ENCODE measurements at places on chromosomes 4 and X. TPM values are rescaled to one million over a fixed set of nuclear protein-coding genes. Genes with fewer than 3 reads are reported as not detected.

The DDIT4L gene
- 3.9 TPM for total RNA-seq

The LONRF3 gene
- total RNA-seq: 7.2 TPM

The YIPF6 gene
- total RNA-seq: 43.7 TPM

The TCEAL2 gene
- total RNA-seq: not detected

The ANOS1 gene
- total RNA-seq: 1.9 TPM

The XG gene
- not detected for total RNA-seq

DNA sequence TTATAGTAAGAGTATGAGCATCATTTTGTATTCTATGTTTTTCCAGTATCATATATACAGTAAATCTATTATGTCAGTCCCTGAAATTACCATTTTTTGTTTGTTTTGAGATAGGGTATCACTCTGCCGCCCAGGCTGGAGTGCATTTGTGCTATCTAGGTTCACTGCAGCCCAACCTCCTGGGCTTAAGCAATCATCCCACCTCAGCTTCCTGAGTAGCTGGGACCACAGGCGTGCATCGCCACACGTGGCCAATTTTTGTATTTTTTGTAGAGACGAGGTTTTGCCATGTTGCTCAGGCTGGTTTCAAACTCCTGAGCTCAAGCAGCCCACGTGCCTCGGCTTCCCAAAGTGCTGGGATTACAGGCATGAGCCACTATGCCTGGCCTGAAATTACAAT, 85.6 kb downstream of the ZNF330 start:
- DNase-seq: no peak

DNA sequence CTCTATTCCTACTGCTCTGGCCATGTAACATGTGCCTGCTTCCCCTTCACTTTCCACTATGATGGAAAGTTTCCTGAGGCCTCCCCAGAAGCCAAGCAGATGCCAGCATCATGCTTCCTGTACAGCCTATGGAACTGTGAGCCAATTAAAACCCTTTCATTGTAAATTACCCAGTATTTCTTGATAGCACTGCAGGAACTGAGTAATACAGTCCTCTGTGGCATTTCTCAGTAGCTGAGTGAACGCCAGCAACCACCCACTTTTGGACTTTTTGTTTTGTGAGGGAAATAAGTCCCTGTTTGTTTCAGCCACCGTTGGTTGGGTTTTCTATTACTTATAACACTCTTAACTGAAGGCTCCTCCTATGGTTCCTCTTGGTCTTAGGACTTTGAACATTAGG, 104.1 kb downstream of the C4orf51 start:
- DNase-seq: no peak

GRCh38 chr4:88276952-88277710, 7.2 kb downstream of the PPM1K start:
- DNase-seq: no peak

DNA sequence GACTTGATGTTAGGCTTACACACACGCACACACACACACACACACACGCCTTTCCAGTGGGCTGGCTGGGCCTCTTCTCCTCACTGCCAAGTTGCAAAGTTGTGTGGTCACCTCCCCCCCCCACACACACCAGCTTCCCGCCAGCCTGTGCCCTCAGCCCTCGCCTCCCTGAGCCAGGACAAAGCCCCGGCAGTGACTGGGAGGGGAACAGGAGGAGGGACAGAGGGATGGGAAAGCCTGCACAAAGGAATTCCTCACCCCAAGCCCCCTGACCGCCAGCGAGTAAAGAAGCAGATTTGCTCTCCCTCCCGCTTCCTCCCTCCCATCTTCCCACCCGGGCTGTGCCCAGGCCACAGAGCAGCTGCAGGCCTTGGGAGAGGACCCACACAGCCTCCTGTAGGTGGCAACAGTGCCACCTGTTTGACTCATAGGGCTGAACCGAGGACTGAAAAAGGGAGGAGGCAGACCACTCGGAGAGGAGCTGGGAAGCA, at the start of gene GDPD2:
Gene GDPD2, plus strand, starts transcription at position 464 of the 491 bp plus-strand sequence. CDS start 1,671 bp downstream, outside the sequence.
- peak; percentile 44 for DNase-seq

DNA sequence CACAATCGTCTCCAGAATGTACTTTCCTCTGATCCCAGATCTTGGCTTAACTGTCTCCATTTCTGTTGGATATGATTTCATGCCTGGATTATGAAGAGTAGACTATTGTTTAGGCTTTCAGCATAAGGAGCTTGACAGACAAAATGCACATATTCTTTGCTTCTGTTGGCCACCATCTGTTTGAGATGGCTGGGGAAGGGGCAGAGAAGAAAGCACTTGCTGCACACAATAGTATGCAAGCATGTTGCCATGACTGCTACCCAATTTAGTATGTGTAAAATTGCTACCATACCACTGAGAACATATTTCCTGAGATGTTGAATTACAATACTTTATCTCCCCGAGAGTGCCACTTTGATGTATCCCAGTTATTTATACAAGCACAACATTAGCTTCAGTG, 127.9 kb upstream of the BMPR1B start:
- no peak for DNase-seq

GRCh38 chrX:1205681-1206611, 6.5 kb downstream of the CRLF2 start:
- peak; percentile 47 for DNase-seq

GRCh38 chr4:77147079-77147782, 9.8 kb upstream of the CCNG2 start:
- DNase-seq: no peak

GRCh38 chr4:53717064-53717549, 125.8 kb upstream of the LNX1 start:
- DNase-seq: no peak

- no peak for DNase-seq
Measured at GRCh38 chr4:158622251-158622650, 49.4 kb downstream of the C4orf46 start.

DNA sequence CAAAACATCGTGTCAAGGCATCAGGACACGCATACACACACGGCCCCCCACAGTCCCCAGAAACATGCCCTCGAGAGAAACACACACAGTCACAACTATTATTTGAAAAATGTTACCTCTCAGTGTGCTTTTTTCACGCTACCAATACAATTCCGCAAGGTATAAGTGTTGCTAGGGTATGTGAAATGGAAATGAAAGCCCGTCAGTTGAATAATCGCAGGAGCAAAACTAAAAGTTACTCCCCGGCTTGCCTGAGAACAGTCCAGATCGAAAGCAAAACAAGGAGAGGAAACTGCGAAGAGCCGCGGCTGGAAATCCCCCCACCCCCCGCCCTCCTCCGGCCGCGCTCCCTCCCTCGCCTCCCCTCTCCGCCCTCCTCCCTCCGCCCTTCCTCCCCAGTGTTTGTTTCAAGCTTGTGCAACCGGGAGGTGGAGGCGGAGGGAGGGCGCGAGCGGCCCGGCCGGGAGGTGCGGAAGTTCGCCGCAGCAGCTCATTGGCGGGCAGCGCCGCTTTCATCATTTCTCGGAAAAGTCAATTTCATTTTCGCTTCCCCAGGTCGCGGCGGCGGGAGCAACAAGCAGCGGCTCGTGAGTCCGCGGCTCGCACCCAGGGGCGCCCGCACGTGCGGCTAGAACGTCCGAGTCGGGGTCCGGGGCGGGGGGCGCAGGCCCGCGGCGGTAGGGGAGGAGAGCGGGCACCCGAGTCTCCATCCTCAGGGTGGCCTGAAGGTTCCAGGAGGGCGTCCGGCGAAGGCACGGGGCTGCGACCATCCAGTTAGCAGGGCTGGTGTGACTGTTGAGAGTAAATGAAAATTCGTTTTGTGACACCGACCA, at the start of gene IRF2:
Gene IRF2, minus strand, starts transcription at position 288 of the 833 bp plus-strand sequence. CDS start 45,486 bp downstream, outside the sequence.
- DNase-seq: peak; percentile 89

- DNase-seq: no peak
Measured at GRCh38 chr4:86356425-86357210, 3.2 kb downstream of the MAPK10 start.

GRCh38 chr4:21768349-21769310, 179.9 kb downstream of the KCNIP4 start:
- peak; percentile 70 for DNase-seq

- DNase-seq: no peak
Measured at GRCh38 chr4:184102488-184102887, 115.2 kb downstream of the ENPP6 start.

DNA sequence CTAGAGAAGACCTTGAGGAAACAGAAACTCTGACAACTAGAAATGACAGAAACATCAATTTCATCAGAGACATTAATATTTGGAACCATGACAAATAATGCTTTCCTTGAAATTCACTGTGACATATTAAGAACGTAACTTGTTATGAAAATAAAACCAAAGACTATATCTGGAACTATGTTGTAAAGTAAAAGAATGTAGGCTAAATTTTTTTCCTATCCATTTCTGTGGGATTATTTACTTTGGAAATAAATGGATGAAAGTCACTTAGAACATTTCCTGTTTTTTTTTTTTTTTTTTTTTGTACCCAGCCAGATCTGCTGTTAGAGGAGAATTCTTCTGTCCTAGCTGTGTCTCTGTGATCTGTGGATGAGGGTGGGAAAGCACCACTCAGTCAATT, 255.9 kb downstream of the SPRY1 start:
- no peak for DNase-seq

DNA sequence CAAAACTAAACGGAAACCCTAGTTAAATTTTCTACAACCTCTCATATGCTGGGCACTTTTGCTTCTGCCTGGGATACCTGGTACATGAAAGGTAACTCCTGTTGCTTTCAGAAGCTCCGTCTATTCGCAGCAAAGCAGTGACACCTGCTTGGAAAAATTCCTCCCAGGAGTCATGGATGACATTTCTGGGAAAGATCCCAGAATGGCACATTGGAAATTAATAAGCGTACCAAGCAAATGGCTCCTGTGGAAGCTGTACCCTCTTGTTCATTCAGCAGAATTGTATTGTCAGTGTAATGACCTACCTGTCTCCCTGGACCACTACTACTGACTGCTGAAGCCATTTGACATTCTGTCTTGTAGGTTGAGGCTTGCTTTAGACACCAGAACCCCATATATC, 349.7 kb upstream of the NOCT start:
- DNase-seq: no peak

GRCh38 chr4:85866508-85866907, 391.6 kb downstream of the ARHGAP24 start:
- peak; percentile 33 for DNase-seq

DNA sequence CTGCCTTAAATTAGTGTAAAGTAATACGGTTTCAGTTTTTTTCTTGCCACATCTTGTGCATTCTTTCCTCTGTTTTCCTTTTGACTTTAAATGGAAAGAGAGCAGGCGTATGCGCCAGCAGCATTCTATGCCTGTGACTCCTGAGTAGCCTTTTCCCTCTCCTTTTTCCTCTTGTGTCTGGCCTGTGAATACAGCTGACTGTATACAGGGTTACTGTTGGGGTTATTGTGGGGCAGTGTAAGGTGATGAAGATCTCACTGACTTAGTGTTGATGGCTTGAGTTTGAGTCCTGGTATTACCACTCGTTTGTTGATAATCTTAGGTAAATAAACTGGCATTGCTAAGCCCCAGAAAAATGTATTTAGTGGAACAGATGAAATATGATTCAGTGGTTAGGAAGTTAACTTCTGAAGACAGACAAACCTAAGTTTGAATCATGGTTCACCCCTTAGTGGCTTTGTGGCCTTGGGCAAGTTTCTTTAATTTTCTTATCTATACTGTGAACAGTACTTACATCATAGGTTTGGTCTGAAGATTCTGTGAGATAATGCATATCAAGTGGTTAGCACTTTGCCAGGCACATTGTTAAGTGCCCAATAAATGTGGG, 105.1 kb downstream of the FNIP2 start:
- peak; percentile 31 for DNase-seq

DNA sequence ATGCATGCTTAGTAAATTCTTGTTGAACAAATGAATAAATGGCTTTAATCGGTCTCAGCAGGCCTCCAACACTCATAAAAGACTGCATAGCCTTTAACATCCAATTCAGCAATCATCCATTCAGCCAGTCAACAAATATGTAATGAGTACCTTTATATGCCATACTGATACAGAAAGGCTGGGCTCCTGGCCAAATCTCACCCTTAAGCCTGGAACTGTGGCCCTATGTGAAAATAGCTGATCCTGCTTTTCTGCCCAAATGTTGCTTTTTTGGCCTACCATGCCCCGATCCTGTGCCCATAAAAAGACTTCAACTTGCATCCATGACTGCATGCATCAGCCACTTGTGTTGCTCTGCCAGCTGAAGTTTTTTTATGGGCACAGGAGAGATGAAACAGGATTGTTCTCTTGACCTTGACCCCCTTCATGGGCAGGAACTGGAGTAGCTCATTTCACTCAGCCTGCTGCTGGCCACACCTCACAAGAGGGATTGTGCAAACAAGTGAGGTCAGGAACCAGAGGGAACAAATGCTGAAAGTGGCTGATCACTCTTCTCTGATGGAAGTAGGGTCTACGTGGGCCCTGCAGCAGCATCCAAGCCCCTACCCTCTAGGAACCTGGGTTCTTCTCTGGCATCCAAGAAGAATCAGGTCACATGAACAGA, 75.6 kb downstream of the NPY1R start:
- no peak for DNase-seq

Data from renal cortical epithelial cell (primary cell).